ENCODE measurements at places on chromosomes 12 and 14. TPM values are rescaled to one million over a fixed set of nuclear protein-coding genes. Genes with fewer than 3 reads are reported as not detected.

DNA sequence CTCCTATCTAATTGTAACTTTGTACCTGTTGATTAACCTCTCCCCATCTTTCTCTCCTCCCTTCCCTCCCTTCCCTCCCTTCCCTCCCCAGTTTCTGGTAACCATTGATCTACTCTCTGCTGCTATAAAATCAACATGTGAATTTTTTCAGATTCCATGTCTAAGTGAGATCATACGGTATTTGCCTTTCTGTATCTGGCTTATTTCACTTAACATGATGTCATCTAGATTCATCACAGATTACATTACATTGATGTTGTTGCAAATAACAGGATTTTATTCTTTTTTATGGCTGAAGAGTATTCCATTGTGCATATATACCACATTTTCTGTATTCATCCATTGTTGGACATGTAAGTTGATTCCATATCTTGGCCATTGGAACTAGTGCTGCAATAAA is 68.0 kb upstream of the FBXO33 start:
- DNase-seq: no peak

- peak; percentile 8 for DNase-seq
These were observed 12.9 kb downstream of the VPS37B start for GRCh38 chr12:122882908-122883558.

- no peak for DNase-seq
These were observed 160.8 kb upstream of the ALG10B start for GRCh38 chr12:38155526-38156496.

TAS2R8 gene
- not detected for total RNA-seq

BCAT1 gene
- 2.8 TPM for total RNA-seq

DNA sequence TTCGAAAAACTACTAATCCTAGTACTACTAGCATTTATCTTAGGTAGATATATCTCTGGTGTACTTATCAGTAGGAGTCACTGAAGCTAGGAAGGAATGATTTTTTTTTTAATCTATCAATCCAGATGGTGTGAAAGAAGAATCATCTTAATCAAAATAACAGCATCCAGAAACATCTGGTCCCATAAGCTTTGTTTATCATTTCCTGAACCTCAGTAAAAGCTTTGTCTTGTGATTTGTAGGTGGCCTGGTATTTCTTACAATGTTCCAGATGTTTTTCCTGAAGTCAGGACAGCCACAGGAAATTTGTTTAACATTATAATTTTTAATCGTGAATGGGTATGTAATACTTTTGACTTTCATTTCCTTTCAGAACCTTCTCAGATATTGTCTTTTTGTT is 28.0 kb upstream of the LUM start:
- no peak for DNase-seq

DNA sequence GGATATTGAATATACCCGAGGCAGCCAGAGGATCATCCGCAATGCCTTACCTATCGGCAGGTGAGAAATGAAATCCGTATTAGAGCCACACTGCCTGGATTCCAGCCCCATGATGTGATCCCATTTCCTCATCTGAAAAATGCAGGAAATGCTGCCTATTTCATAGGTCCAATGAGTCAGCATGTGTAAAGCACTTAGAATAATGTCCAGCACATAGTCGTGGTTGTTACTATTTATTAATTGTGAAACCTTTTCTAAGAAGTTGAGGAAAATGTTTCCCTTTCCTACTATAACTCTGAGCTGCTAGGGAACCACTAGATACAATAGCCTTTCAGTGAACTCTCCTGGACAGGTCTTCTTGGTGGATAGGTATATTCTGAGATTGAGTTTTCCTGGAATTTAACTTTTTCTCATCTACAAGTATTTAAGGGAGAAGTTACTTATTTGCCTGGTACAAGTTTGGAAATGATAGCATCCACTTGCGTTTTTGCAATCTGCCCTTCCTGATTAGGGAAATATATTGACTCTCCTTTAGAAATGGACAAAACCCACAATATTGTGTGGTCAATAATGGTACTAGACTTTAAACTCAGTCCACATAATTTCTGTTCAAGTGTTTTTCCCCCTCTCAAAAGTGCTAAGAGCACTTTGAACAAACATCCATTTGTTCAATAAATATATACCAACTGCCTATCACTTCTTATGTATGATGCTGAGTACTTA is 12.2 kb downstream of the POLR3B start:
- DNase-seq: no peak

- DNase-seq: no peak
These were observed 1766.9 kb upstream of the SEL1L start for GRCh38 chr14:83300476-83301064.

- DNase-seq: peak; percentile 71
These were observed 11.9 kb upstream of the SERPINA4 start for GRCh38 chr14:94548999-94549985.

DNA sequence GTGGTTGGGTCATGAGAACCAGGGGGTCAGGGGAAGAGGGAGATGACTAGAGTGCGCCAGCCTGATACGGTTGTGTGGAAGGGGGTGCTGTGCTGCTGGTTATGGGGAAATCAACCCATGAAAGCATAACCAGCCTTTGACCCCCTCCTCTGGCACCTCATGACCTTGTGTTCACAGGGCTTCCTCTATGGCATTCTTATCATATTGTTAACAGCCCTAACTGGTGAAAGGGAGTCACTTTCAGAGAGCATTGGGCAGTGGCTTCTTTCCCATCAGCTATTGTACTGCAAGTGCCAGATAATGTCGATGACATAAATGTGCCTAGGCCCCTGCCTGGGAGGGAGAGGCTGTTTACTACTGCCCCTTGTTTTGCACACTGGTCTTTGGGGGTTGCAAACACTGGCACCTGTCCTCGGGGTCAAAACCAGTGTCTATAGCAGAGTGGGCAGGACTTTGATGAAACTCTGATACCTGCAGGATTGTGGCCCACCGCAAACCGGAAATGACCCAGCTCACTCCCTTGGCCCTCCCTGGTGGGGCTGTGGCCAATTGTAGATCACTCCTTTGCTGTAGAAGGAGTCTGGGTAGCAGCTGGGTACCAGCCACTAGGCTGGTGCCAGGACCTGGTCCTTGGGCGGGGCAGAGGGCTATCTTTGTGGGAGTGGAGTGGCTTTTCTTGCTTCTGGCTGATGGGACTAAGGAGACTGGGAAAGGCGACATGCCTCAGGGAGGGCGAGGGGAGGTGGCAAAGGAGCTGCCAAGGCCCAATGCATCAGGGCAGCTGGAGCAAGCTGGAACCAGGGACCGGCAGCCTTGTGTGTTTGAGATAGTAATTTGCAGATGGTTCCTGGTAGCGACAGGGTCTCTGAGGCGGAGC is 634 bp upstream of the TMEM63C start:
- no peak for DNase-seq

Measured in left lobe of liver (tissue), 2 donors.